ENCODE measurements at places on chromosomes 1 and 21. TPM values are rescaled to one million over a fixed set of nuclear protein-coding genes. Genes with fewer than 3 reads are reported as not detected.

GPR52 gene
- 0.28 TPM for total RNA-seq

MED8 gene
- total RNA-seq: 57.2 TPM

UBE2Q1 gene
- total RNA-seq: 24.0 TPM

PCBP3 gene
- total RNA-seq: 6.2 TPM

ADIPOR1 gene
- 131 TPM for total RNA-seq

KRTCAP2 gene
- total RNA-seq: 138 TPM

SPRR2D gene
- total RNA-seq: not detected

PADI3 gene
- total RNA-seq: not detected

SV2A gene
- 8.7 TPM for total RNA-seq

RGS7 gene
- 2.7 TPM for total RNA-seq

NPPA gene
- total RNA-seq: not detected

AK4 gene
- 98.2 TPM for total RNA-seq

DVL1 gene
- 86.0 TPM for total RNA-seq

C2CD4D gene
- total RNA-seq: not detected

KAZN gene
- 3.4 TPM for total RNA-seq

ACTRT2 gene
- not detected for total RNA-seq

CHIT1 gene
- total RNA-seq: not detected

HPCAL4 gene
- total RNA-seq: not detected

SLFNL1 gene
- total RNA-seq: 0.28 TPM

AGBL4 gene
- total RNA-seq: not detected

DMBX1 gene
- not detected for total RNA-seq

OR10J1 gene
- not detected for total RNA-seq

CFHR4 gene
- total RNA-seq: not detected

MRPL24 gene
- 69.2 TPM for total RNA-seq

LAPTM5 gene
- 0.28 TPM for total RNA-seq

WNT9A gene
- 0.38 TPM for total RNA-seq

SLC37A1 gene
- 2.8 TPM for total RNA-seq
